ENCODE measurements at places on chromosomes 4 and X.

GRCh38 chr4:142925161-142925560 lies 79.1 kb upstream of the INPP4B start:
- DNase-seq, result no peak

DNA sequence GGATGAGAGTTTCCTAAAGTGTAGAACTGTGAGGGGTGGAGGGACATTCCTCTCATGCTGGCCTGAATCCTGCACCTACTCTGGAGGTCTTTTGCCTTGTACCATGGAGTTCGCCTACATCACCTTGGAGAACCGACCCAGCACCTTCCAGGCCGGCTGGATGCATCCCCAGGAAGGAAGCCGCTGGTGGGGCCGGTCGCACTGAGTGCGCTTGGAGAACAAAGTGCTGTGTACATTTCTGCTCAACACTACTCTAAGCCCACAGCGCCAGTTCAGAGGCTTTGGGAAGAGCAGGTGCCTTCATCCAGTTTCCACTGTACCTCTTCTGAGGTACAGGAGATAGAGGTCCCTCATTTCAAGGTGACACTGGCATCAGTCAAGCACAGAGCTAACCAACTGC lies 15.4 kb upstream of the IRF2 start:
- DNase-seq, result no peak

- no peak for DNase-seq
Observed at GRCh38 chr4:99859618-99860017, 34.6 kb downstream of the LAMTOR3 start.

DNA sequence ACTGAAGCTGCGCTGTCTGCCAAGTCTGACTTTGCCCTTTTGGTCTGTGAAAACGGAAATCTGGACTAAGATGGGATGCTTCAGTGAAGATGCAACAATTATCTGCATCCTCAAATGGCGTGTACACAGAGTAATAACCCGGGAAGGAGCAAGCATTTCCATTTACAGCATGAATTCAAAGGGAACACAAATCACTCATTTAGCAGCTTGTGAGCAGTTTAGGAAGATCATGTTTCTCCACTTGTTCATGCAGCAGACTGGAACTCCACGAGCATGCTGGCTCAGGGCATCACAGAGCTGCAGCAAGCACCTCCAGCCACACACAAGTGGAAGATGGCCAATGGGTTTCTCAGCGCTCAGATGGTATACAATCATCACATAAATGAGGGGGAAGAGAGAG lies 175.5 kb downstream of the NLGN4X start:
- DNase-seq, result no peak

DNA sequence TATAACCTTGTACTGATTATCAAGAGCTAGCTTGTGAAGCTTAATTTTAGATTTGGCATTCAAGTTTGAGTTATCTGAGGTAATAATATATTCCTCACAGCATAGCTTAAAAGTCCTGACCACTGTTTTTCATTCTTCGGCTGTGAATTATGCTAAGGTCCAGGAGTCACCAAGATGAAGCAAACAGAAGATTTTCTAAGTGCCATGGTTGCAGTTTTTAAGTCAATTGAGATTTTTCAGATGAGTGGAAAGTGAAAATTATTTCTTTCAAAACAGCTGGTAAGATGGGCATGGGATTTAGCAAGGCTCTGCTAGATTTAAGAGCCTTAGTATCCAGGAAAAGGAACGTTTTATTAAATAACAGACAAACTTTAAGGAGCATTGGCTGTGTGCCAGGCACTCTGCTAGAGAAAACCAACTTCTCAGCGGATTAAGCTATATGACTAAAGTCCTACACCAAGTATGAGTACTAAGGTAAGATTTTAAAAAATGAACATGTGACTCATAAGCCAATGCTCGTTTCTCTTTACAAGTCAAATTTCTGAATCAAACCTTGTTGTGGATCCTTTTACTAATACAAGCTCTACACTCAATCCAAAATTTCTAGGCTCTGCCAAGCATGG lies 149.9 kb upstream of the IL15 start:
- no peak for DNase-seq

GRCh38 chrX:69506617-69507499 lies 2.7 kb downstream of the NALF2 start:
- no peak for DNase-seq

DNA sequence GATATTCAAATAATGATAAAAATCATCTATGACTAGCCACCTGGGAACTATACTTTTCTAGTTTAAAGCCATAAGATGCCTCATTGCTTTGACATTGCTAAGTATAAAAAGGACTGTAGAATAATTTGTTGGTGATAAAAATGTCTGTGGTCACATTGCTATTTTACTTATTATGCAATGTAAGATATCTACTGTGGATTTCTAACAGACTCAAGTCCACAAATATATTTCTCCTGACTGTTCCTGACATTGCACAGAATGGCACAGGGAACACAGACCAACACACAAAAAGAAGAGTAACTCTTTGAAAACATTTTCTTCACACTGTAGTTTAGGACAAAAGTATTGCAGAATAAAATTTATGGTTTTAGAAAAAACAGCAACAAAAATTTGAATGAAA lies 2.2 kb upstream of the TMPRSS11E start:
- DNase-seq, result no peak

DNA sequence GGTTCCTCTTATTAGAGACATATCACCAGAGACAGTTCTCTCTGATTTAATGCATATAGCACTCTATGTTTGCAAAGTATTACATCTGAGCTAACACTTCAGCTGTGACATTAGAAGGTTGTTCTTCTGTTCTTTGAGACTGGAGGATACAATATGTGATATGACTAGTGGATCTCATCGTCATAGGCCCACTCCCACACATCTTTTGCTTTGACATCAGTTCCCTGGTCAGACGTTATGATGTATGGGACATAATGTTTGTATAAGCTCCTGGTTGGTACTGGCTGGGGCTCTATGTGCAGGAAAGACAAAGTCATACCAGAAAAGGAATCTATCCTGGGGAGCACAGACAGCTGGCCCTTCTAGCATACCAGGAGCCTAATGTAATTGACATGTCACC lies 57.7 kb upstream of the MAML3 start:
- DNase-seq, result no peak

- peak; percentile 50 for DNase-seq
Observed at GRCh38 chr4:163495900-163496299, 1.4 kb downstream of the TMA16 start.

GRCh38 chr4:3786196-3786869 lies 20.1 kb downstream of the ADRA2C start:
- DNase-seq, result no peak

DNA sequence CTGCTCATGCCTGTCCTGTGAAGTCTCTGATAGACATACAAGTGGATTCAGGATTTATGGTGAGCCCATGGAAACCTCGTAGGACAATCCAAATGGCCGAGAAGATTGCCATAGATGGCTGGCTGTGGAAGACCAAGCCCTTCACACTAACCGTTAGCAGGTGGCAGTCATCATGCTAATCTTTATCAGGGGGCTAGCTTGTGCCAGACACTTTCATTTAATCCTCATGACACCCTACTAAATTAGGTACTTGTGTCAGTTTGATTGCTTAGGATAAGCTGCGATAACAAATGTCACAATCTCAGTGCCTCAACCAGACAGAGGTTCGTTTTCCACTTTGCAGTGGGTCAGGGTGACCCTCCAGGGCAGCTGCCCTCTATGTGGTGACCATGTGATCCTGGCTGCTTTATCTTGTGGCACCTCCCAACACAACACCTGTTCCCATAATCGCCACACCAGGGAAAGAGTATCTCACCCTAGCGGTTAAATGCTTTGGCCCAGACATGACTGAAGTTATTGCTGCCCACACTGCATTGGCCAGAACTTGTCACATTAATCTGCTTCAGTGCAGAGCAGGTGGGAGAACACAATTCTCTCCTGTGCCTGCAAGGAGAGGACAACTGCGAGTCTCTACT lies 60.8 kb downstream of the REPS2 start:
- peak; percentile 51 for DNase-seq

- no peak for DNase-seq
Observed at GRCh38 chr4:66911880-66912279, 633.4 kb downstream of the CENPC start.

DNA sequence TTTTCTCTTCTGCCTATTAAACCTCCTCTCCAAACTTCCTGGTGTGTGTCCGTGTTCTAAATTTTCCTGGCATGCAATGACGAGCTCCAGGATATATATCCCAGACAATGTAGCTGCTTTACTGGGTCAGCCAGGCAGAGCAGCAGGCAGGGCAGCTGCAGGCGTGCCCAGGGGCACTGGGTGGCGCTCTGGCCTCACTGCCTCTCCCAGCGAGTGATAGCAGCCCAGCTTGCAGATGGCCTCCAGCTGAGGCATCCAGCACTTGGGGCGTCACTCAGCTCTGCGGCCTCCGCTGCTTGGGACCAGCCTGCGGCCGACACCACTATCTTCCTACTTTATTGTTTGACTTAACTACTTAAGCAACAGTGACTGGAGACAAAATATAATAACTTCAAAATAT lies 23.0 kb upstream of the UBA6 start:
- DNase-seq, result no peak

GRCh38 chr4:28402751-28403150 lies 1542.1 kb downstream of the STIM2 start:
- no peak for DNase-seq

DNA sequence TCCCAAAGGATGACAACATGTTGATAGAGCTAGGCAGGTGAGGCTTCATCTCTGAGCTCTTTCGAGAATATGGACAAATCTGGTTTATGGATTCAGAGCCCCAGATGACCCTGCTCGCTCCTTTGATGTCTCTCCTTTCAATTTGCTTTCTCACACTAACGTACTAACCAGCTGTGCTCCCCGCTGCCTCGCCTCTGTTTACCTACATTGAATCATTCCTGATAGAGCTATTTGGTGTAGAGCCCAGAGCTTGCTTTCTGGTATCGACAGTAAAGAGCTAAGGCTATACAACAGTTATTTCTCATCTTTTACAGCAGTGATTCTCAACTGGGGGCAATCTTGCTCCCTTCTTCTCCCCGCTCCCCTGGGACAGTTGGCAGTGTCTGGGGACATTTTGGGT lies 8.9 kb upstream of the PHKA2 start:
- no peak for DNase-seq

- no peak for DNase-seq
Observed at GRCh38 chrX:96929036-96929435, 45.3 kb downstream of the RPA4 start.

DNA sequence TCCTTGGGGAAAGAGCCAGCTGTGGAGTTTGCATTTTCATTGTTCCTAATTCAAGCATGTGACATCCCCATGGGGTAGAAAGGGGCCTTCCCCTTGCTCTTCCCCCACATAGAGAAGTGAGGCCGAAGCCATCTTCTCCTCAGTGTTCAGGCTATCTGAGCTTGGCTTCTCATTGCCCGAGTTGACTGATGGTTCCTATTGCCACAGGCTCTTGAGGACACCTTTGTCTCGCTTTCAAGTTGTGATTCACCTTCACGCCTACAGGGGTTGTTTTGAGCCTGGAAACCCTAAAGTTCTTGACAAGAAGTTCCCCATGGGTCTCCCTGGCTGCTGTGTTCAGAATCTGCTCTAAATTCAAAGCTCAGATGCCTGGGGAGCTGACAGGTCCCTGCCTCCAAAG lies 25.0 kb downstream of the CCNQ start:
- no peak for DNase-seq

- no peak for DNase-seq
Observed at GRCh38 chr4:52876069-52876468, 14.0 kb downstream of the RASL11B start.

GRCh38 chrX:7614616-7615015 lies 228.4 kb upstream of the VCX start:
- no peak for DNase-seq

DNA sequence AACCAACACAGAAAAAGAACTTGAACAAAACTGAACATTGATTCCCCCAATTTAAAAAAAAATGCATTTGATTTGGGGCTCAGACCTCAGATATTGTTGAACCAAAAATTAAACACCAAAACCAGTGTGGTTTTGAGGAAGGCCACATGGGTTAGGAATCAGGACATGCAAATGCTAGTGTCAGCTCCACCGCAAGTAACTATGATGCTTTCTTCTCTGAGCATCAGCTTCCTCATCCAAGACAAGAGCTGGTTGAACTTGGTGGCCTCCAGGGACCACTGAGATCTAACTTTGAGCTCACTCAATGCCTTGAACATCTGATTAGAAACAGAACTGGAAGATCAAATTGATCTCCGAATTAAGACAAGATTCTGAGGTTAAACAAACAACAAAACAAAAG lies 142.9 kb upstream of the NWD2 start:
- DNase-seq, result no peak

- DNase-seq, result no peak
Observed at GRCh38 chr4:168825975-168826374, 184.1 kb downstream of the CBR4 start.

DNA sequence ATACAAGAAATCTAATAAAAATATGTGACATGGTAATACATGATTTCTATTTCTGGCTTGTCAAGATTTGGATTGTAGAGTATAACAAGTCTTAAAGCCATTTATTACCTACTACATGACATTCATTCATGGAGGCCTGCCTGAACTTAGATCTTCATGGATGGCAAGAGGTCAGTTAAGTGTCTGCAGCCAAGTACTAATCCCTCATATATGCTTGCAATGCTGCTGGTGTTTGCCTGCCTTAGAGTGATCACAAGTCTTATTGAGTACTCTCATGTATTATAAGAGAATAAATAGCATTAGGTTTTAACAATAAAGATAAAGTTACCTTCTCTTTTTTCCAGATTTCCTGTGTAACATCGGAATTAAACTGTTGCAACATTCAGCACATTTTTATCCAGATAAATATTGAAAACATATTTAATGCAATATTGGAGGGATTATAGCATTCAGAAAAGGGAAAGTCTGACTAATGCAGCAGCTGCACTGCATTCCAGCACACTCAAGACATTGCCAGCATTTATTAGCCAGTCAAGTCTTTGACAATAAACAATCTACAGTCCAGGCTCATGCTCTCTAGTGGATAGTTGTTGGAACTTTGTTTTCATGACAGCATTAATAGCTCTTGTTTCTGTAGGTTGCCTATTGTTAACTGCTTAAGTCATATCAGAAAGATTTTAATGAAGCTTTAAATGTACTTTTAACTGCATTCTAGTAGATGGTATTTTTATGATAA lies 737.1 kb downstream of the FAT4 start:
- DNase-seq, result no peak

DNA sequence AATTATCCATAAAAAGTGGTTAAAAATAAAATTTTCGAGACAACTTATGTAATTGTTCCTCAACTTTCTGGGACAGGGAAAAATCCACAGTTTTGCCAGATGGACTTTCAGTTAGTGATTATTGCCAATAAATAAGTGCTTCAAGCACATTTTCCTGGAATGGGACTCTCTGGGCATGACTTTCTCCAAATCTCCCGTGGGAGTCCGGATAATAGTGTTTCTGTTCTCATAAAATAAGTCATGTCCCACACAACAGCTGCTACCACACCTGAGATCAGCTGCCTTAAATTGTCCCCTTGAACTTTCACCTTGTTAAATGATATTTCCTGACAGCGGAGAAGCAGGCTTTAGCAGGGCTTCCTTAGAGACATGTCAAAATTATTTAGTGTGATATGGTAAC lies 133.4 kb upstream of the NAP1L5 start:
- no peak for DNase-seq

- no peak for DNase-seq
Observed at GRCh38 chr4:38489924-38490639, 173.9 kb upstream of the KLF3 start.

All from KBM-7 (cell line).